ENCODE measurements at places on chromosomes 16 and 17.

- no peak for DNase-seq
Observed at GRCh38 chr17:2421315-2422147, 20.7 kb upstream of the MNT start.

- no peak for DNase-seq
Observed at GRCh38 chr17:17835415-17836249, 1.2 kb downstream of the SREBF1 start.

DNA sequence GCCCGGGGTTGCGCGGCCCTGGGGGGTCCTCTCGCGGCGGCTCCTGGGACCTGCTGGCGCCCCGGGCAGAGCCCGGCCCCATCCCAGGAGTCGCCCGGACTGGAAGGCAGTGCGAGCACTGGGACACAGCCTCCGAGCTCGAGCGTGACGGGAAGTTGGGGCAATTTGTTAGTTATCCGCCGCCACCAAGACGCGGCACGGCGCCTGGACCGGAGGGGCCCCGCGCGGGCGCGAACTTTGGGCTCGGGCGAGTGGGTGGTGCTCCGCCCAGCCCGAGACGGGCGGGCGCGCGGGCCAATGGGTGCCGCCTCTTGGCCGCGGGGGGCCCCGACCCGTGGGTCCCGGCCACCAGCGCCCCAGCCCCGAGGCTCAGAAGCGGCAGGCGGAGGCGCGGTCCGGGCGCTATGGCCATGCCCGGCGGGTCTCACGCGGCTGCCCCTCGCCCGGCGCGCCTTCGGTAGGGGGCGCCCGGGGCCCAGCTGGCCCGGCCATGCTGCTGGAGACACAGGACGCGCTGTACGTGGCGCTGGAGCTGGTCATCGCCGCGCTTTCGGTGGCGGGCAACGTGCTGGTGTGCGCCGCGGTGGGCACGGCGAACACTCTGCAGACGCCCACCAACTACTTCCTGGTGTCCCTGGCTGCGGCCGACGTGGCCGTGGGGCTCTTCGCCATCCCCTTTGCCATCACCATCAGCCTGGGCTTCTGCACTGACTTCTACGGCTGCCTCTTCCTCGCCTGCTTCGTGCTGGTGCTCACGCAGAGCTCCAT lies at the start of gene ADORA2B:
Gene ADORA2B, plus strand, starts transcription at position 372 of the 768 bp plus-strand sequence. Its CDS starts 119 bp downstream, at position 491.
- peak; percentile 50 for DNase-seq

- peak; percentile 44 for DNase-seq
Observed at GRCh38 chr17:45052052-45052772, 780 bp upstream of the DCAKD start.

- DNase-seq = no peak
Observed at GRCh38 chr17:72682605-72683004, 409.9 kb downstream of the SLC39A11 start.

DNA sequence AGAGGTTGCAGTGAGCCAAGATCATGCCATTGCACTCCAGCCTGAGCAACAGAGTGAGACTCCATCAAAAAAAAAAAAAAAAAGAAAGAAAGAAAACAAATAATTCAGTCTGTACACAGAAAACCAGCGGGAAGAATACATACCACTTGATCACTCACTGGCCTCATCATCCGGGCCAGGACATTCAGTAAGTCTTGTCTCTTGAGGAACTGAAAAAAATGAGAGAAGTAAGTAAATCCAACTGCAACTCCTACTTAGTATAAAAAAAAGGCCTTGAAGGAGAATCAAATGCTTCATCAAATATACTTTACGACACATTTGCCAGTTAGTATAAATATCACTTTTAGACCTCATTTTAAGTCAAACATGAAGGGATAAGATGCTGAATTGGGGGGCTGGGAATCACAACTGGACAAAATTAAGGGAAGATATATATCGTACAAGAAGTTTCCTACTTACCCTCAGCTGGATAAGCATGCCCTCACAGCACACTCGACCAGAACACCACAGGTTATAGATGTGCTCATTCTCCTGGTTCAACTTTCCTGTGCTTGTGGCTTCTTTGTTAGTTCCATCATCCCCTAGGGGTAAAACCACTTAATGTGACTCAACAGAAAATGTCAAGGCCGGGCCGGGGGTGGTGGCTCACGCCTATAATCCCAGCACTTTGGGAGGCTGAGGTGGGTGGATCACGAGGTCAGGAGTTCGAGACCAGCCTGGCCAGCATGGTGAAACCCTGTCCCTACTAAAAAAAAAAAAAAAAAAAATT lies 12.4 kb downstream of the CCDC47 start:
- DNase-seq = no peak

GRCh38 chr16:48126801-48127644 lies 28.8 kb downstream of the ABCC12 start:
- no peak for DNase-seq

DNA sequence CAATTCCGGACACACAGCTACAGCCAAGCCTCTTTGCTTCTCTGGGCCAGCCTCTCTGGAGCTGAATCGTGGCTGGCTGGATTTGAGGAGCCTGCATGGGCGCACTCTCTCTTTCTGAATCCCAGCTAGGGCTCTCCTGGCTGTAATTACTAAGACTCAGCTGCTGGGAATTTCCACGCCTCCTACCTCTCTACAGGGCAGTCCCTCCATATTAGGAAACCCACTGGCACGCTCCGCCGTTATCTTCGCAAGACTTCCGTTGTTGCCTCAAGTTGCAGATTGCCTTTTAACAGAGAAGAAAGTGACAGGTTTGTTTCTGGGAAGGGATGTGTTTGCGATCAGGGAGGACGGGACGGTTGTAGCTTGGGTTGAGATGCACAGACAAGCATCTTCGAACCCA lies 188.4 kb upstream of the NLRP1 start:
- no peak for DNase-seq

DNA sequence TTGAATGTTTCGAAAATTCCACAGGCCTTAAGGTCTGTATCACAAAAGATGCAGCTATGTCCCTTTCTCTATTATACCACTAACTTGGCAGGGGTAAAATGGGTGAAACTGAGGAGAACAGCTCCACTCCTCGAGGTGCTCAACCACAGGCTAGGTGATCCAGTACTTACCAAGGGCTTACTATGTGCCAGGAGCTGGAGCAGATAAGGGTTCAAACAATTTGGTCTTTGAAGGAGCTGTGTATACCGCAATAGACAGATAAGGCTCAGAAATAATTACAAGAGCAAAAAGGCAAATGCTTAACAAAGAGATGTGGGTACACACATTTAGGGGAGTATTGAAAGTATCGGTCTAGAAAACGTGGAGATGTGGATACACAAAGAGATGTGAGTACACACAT lies 1.5 kb downstream of the XPO6 start:
- no peak for DNase-seq
